Stimulated activated CD8-positive, alpha-beta memory T cell treated with anti-CD3 and anti-CD28 coated beads, Interleukin-15, amount 100 ng/mL, for 4 hours (primary cell): ENCODE measurements at places on chromosomes 16 and 17.

GRCh38 chr17:16569358-16569712, 331 bp upstream of the ZNF287 start:
- no peak for DNase-seq

GRCh38 chr17:1573932-1574696, 11.5 kb upstream of the PITPNA start:
- DNase-seq: no peak

DNA sequence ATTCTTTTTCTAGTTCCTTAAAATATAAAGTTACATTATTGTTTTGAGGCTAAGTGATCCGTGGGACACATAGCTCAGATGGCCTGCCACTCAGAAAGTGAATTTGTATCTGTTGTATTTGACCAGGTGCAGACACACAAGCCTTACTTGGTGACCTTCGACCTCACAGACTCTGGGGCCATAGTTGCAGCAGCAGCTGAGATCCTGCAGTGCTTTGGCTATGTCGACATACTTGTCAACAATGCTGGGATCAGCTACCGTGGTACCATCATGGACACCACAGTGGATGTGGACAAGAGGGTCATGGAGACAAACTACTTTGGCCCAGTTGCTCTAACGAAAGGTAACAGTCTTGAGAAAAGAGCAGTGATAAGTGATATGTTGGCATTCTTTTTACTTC, 30.5 kb downstream of the TMEM11 start:
- DNase-seq: no peak

GRCh38 chr17:49575679-49576087, at the start of gene NXPH3:
Gene NXPH3 (plus strand): TSS chr17:49575871. CDS start chr17:49576220, 349 bp downstream.
- DNase-seq: no peak

GRCh38 chr17:74383141-74383540, 15.8 kb downstream of the GPR142 start:
- no peak for DNase-seq

DNA sequence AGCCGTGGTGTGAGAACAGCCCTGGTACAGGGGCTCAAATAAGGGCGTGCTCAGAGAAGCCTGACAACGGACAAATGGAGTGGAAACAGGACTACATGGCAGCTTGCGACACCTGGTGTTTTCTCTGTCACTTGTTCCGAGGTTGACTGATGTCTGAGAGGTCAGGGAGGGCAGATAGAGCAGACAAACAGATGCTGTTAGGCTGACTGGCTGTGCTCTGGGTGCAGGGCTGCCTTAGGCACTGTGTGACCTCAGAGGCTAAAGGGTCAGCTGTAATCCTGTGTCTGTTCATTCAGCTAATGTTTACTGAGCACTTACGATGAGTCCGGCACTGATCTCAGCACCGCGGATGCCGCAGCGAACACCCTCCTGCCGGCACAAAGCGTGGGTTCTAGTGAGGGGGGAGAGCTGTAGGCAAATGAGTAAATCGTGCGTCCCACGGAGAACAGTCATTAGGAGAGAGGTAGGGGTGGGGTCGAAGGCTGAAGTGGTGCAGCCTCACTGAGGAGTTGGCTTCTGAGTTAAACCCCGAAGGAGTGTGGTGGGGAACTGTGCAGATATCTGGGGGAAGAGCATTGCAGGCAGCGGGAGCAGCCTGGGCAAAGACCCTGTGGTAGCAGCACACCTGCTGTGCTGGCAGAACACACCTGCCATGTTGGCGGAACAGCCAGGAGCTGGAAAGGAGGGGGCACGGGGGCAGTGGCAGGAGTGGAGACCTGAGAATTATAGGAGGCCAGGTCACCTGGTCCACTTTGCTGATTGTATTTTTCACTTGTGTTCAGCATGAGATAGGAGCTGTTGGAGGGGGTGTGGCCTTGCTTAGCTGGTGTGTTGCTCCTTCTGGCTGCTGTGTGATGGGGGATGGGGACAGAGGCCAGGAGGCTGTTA, 35.0 kb downstream of the GPT2 start:
- no peak for DNase-seq
